Osteoblast (primary cell): ENCODE measurements at places on chromosomes 11 and 22. TPM values are rescaled to one million over a fixed set of nuclear protein-coding genes. Genes with fewer than 3 reads are reported as not detected.

SLC22A9 gene
- not detected in 2 replicates for total RNA-seq

GRCh38 chr22:30250039-30250565 is 3.5 kb upstream of the LIF start:
- peak; percentile 88 for DNase-seq

DNA sequence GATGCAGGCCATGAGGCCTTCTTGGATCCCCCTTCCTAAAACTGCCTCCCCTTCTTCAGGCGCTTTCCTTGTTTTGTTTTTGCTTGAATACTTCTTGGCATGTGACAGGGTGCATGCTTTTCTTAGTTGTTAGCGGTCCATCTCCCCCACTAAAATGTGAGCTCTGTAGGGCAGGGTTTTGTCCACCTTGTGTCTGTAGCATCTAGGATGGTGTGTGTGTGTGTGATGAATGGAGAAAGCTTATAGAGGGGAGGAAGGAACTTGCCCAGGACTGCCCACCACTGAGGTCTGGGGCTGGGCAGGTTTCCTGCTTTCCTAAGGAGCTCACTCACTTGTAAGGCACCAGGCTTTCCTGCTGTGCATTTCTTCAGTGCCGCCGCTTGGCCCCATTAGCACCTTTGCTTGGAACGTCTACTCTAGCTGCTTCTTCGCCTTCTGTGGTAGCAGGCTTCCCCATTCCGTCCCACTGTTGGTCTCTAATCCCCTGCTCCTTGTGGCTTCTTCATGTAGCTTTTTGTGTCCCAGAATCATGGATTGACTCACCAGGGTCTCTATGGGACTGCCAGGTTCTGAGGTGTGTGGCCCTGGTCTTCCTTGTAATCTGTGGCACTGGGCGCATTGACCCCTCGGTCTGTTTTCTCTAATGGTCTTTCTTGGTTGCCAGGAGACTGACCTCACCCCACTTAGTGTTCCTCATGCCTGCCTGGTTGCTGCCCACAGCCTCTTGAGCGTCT is 3.3 kb downstream of the DGCR8 start:
- peak; percentile 65 for DNase-seq

DNA sequence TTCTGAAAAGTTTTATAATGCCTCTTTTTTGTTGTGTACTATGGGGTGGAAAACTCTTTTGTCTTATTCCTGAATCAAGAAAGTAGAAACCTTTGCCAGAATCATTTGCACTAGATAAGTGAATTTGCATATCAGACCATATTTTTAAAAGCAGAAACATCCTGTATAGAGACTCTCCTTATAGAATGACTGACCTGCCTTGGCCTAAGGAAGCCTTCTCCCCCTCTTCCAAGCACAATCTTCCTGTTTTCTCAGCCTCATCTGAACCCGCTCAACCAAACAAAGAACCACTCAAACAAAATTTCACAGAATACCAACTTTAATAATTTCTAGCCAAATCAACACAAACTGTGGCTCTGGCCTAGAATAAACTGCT is 60.3 kb downstream of the SIK3 start:
- no peak for DNase-seq

RASSF10 gene
- total RNA-seq = 0.72 and 1.2 TPM in 2 replicates

DNA sequence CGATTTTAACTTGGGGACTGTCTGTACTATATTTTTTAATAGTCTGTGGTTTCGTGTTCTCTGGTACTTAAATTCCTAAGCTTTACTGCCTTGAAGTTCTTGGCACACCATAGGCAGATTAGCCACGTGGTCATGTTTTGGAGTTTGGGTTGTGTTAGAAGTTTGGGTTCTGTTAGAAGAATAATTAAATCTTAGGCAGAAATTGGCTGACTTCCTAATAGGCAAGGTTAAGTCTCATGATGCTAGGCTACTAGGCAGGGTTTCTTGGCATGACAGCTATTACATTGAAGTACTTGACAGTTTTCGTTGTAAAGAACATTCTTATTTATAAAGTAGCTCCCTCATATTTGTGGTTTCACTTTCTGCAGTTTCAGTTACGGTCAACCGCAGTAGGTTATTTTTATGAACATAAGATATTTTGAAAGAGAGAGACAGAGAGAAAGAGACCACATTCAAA is 30.0 kb upstream of the MMP7 start:
- DNase-seq = peak; percentile 61

DNA sequence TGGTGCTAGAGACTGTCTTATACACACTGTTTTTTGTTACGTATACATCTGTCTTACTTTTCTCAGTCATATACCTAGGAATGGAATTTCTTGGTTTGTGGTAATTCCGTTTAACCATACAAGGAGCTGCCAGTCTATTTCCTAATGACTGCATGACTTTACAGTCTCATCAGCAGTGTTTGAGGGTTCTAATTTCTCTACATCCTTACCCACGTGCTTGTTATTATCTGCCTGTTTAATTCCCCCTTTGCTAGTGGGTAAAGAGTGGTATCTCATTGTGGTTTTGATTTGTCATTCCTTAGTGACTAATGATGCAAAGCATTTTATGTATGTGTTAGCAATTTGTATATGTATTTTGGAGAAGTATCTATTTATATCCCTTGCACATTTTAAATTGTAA is 1008.0 kb downstream of the FAM181B start:
- no peak for DNase-seq

ST14 gene
- total RNA-seq = under 0.01 TPM in 1 of 2 replicates, not detected in the other

DNA sequence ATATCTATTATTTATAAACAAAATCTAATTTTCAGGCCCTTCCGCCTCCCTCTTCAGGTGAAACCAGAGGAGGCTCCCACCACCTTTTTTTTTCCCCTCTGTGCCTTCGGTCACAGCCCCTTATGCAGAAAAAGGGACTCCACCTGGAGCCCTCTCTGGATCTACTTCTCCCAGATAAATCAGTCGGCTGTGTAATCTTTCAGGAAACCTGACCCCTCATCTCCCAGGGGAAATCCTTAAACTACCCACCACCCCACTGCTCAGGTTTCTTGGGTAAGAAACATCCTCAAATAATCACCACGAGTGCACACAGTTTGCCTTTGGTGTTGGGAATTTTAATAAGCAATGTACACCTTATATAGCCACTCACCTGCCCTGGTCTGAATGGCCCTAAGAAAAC is 104.2 kb downstream of the NAV2 start:
- DNase-seq = peak; percentile 29

COA4 gene
- total RNA-seq = 42.7 and 45.2 TPM in 2 replicates

GRCh38 chr11:61854206-61854895 is 26.3 kb downstream of the FADS2 start:
- DNase-seq = peak; percentile 23

DNA sequence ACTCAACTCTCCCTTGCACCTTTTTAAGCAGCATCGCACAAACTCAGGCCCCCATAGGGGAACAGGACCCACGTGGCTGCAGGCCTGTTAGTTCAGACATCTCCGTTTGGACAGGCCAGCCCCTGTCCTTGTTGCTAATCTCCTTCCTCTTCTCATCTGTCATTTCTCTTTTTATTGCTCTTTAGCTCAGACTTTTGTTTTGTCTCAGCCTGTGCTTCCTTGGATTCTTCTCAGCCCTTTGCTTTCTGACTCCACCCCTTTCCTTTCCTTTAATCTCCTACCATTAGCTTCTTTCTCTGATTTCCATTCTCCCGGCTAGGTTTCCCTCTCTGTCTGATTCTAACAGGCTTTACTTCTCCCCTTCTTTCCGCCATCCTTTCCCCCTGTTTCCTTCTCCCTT is 68.7 kb downstream of the SCN3B start:
- DNase-seq = peak; percentile 82

DNA sequence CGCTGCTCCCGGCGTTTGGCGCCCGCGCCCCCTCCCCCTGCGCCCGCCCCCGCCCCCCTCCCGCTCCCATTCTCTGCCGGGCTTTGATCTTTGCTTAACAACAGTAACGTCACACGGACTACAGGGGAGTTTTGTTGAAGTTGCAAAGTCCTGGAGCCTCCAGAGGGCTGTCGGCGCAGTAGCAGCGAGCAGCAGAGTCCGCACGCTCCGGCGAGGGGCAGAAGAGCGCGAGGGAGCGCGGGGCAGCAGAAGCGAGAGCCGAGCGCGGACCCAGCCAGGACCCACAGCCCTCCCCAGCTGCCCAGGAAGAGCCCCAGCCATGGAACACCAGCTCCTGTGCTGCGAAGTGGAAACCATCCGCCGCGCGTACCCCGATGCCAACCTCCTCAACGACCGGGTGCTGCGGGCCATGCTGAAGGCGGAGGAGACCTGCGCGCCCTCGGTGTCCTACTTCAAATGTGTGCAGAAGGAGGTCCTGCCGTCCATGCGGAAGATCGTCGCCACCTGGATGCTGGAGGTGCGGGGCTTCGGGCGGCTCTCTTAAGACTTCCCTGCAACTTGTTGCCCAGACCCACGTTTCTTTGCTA is at the start of gene CCND1:
Gene CCND1, plus strand, starts transcription at position 162 of the 587 bp plus-strand sequence. Its CDS starts 158 bp downstream, at position 320.
- peak; percentile 99 for DNase-seq

SMTNL1 gene
- total RNA-seq = not detected in 2 replicates

DNA sequence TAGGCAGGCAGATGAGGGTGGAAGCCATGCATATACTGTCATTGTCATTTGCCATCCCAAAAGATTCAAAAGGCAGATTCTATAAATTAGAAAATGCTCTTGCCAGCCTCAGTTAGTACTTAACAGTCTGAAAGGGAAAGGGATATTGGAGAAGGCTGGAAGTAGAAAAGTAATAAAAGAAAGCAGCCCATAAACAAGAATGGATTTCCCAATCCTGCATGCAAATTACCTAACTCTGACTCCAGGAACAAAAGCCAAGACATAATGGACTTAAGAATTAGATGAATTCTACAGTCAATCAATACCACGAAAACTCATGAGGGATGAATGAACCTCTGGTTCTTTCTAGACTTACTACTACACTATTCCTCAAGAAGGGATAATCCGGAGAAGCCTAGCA is 5.9 kb downstream of the PAK1 start:
- DNase-seq = no peak

C11orf86 gene
- total RNA-seq = not detected in 2 replicates

MMP1 gene
- total RNA-seq = 0.72 and 1.5 TPM in 2 replicates

DNA sequence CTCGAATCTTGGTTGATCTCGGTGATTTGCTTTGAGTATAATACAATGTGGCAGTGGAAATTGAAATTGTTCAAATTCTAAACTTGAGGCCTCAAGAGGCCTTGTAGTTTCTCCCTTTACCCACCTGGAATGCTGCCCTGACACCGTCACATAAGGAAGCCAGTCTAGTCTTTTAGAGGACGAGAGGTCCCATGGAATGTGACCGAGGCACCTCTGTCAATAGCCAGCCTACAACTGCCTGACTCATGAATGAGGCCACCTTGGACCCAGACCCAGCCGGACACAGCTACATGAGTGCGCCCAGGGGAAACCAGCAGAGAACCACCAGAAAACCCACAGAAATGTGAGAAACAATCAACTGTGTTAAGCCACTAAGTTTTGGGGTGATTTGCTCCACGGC is 52.5 kb downstream of the RPL27A start:
- no peak for DNase-seq

DGCR6 gene
- 0.59 and 1.1 TPM in 2 replicates for total RNA-seq

DNA sequence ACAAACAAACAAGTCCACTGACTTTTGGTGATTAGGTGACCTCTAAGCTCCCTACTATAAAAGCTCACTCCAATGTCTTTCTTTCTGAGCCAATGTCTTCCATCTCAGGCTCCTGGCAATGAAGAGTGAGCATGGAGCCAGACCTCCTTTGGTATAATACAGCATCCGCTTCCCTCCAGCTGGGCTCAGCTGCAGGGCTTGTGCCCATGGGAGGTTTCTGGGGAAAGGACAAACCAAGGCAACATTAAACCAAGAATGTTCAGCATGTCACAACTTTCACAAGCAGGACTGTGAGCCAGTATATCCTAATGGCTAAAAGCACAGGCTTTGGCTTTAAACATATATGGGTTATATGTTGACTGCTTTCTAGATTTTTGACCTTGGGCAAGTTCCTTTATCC is 58.8 kb downstream of the EHF start:
- no peak for DNase-seq

GRCh38 chr22:34390400-34390799 is 470.1 kb upstream of the LARGE1 start:
- no peak for DNase-seq

FAM180B gene
- total RNA-seq = not detected in 2 replicates

LDLRAD3 gene
- 8.5 and 10.5 TPM in 2 replicates for total RNA-seq

MS4A6E gene
- total RNA-seq = not detected in 2 replicates

BLID gene
- 18.1 and 20.0 TPM in 2 replicates for total RNA-seq
